AG09319 (cell line): ENCODE measurements at places on chromosomes 6 and 20.

DNA sequence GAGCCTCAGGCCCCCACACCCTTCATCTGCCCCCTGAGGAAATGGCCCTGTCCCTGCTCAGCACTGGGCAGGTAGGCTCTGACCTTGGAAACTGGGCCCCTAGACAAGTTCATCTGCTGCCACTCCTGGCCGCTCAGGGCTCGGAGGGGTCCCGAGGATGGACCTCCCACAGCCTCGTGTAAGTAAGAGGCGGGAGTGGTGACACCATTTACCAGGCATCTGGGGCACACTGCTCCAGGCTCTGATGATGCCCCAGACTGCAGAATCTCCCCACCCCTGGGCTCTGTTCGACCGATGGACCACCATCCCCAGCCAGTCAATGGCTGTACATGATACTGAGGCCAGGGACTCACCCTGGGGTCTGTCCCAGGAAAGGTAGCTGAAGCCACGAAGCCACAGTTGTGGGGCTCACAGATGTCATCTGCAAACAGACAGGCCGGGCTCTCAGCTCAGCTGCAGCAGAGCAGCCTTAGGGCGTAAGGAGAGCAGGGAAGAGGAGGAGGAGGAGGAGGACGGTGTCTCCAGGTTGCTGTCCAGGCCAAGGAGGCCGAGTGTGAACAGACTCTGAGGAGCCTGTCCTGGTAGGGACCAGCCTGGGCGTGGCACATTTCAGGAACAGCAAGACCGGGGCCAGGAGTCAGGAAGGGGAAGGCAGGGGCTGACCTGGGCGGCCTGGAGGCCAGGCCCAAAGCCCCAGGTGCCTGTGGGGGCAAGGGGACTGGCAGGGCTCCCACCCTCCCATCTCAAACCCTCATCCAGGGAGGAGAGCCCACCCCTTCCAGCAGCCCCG lies 300.4 kb downstream of the TAF4 start:
- no peak for DNase-seq

GRCh38 chr6:66926060-66926459 lies 1219.0 kb upstream of the EYS start:
- DNase-seq, result no peak

- peak; percentile 75 for DNase-seq
These were observed 68.9 kb upstream of the FAM184A start for GRCh38 chr6:119147101-119148053.

DNA sequence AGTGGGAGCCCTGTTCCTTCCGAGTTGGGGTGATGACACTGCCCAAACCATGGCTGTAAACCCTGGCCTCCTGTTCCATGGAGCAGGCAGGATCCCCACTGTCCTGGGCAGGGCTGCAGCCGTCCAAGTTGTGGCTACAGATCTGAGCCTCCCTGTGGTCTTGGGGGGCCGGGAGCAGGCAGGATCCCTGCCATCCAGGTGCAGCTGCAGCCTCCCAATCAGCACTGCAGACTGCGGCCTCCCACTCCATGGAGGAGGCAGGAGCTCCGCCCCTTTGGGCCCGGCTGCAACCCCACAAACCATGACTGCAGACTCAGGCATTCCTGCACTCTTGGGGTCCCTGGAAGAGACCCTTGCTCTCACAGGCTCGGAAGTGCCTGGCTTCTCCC lies 872.1 kb upstream of the GJE1 start:
- no peak for DNase-seq

DNA sequence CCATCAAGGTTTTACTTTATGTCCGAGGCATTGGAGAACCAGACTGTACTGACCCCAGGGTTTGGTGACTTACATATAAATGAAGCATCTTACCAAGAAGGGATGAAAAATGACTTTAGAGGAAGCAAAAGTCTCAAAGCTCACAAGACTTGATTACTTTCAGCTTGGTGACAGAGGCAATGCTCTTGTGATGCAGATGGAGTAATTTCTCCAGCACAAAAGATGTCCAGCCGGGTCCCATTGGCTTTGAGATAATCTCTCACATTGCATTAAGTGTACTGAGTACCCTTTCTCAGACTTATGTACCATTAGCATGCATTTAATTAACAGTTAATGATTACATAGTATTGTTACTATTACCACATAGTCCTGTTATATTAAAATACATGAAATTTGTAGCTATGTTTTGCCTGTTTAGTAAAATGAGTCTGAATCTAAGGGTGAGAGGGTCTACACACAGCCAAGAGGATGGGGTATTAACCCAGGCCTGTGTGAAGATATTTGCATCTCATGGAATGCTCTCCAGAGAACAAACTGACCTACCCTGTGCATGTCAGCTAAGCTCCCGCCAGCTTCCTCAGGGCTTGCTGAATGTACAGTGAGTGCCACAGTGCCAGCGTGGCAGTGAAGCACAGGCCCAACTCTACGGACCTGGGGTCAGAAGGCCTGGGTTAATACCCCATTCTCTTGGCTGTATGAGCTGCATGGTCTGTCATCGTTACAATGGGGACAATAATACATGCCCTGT lies 5.6 kb downstream of the HTR1E start:
- DNase-seq, result no peak

DNA sequence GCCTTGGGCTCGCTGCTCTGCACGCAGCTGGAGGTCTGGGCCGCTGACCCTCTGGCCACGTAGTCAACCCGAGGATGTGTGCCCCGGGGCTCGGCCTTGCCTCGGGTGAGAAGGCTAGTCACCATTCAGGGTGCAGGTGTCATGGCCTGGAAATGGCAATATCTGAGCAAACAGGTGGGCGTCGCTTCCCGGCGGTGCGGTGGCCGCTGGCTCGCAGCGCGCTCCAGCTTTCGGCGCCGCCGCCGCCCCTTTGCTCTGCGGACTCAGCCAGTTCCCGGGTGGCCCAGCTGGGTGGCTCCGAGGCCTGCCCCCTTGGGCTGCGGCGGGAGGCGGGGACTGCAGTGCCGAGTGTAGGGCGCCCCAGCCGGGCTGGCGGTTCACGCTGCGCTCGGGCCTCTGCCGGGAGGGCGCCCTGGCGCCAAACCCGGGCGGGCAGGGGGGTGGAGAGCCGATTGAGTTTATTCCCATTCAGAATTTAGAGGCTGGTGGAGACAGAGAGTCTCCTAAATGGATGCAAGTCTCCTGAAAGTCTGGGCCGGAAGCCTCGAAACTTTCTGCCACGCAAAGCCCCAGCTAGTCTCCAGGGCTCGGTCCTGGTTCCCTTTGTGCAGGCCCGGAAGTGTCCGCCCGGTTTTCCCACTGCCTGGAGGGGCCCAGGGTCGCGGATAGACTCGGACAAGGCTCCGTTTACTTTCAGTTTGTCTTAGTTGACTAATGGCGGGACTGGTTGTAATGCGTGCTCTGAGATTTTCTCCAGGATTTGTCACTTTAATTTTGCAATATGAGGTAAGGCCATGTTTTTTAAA lies 11.3 kb upstream of the TFAP2A start:
- no peak for DNase-seq

DNA sequence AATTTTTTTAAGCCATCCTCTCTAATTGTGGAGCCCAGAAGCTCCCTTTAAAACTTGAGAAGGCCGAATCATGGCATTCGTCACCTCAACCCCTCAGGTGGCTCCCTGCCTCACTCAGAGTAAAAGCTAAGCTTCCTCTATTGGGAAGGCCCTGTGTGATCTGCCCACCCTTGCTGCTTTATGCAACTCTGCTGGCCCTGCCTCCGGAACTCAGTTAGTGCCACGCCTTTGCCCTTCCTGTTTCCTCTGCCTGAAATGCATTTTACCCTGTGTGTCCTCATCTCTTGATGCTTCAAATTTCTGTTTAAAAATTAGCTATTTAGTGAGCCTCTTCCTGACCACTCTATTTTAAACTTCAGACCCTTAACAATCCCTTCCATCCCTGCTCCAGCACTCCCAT lies 5.7 kb downstream of the PACRG start:
- DNase-seq, result no peak

DNA sequence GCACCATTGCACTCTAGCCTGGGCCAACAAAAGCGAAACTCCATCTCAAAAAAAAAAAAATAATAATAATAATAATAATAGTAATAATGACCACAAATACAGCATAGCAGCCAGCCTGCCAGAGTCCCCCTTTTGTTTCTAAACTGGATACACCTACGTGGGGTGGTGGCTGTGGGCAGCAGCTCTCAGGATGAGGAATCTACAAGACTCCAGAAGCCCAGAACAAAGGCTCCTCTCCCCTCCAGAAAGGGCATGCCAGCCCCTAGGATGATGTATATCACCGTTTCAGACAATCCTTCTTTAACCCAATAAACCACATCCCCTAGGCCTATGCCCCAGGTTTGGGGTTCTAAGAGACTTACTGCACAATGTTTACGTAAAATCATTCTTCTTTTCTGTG lies 155.9 kb downstream of the QRSL1 start:
- no peak for DNase-seq

- DNase-seq, result no peak
These were observed 245.9 kb upstream of the HSF2 start for GRCh38 chr6:122153557-122153956.

DNA sequence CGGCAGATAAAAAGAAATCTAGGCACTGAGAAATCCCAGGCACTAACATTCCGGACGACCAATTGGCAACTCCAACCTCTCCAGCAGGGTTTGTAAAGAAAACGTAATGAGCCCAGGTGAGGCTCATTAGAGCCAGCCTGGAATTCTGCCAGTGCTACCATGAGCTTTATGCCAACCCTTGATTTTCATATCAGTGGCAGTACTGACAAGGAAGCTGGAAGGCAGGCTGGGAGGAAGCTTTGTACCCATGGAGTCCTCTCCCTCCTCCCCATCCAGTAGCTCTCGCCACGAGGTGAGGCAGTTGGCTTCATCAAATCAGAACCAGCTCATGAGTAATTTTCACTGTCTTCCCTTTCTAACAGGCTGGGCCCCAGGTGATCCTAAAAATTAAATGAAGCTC lies 250.2 kb downstream of the ZNF217 start:
- DNase-seq, result no peak

- no peak for DNase-seq
These were observed 59.0 kb downstream of the ANKRD60 start for GRCh38 chr20:58169450-58169849.

GRCh38 chr6:138159246-138159645 lies 2.5 kb upstream of the ARFGEF3 start:
- DNase-seq, result no peak

DNA sequence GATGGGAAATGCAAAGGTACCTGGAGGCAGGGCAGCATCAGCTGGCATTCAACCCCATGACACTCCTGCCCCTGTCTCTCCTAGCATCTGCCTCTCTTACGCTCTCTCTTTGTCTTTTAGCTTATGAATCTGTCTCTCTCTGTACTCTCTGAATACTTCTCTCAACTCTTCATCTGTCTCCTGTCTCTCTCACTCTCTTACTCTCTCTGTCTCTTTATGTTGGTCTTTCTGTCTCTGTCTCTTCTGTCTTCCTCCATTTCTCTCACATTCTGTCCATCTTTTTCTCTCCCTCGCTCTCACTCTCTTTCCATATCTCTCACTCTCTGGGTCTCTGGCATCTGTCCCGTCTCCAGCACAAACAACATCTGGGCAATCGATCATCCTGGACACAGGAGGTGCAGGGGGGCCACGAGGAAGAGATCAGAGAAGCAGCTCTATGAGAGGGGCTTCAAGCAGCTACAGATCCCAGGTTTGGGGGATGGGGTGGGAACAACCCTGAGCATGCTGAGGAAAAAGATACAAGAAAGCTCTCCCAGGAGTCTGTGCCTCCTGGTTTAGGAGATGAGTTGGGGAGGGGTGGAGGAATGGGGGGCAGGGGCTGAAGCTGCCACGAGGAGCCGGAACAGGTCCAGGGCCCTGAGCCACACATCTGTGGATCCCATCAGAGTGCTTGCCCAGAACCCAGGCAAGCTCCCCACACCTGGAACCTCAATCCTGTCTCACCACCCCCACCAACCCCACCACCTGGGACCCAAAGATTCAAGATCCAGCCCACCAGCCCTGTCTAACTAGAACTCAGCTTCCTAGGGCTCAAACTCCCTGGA lies 2.4 kb downstream of the COL11A2 start:
- no peak for DNase-seq

- DNase-seq, result no peak
These were observed 11.9 kb downstream of the C6orf52 start for GRCh38 chr6:10682355-10682988.

- DNase-seq, result no peak
These were observed 1302.8 kb upstream of the EYS start for GRCh38 chr6:67009818-67010217.

DNA sequence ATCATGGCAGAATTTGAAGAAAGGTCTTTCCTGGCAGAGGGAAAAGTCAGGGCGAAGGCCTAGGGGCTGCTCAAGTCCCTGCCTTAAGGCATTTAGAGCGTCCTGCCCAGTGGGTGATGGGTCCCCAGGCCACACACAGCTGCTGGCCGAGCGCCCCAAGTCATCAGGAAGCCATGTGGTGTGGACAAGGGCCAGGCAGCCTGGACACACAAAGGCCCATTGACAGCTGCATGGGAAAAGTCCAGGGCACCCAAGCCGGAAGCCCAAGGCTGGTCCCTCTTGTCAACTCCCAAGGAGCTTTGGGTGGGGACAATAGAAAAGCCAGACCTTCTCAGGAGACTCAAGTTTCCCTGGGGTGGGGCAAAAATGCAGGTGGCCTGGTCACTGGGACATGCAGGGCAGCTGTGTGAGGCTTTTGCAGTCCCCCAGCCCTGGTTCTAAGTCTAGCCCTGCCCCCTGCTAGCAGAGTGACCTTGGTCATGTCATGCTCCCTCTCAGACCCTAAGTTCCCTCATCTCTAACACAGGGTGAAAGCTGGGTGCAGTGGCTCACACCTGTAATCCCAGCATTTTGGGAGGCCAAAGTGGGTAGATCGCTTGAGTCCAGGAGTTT lies 44.3 kb upstream of the PTGIS start:
- no peak for DNase-seq

DNA sequence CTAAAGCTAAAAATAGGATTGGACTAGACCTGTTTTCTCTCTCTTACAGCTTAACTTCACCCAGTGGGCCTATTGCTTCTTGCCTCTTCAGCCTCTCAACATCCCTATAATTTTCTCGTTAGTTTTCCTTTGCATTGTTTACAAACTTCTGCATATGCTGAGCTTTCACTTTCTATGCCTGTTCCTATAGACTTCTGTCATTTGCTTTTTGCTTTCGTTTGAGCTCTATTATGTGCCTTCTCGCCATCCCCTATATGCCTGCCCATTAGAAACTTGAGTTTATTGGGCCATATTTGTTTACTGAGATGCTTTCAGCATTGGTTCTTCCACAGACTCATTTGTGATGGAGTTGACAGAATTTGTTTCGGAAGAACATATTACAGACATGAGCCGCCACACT lies 40.9 kb downstream of the NCOA7 start:
- no peak for DNase-seq

DNA sequence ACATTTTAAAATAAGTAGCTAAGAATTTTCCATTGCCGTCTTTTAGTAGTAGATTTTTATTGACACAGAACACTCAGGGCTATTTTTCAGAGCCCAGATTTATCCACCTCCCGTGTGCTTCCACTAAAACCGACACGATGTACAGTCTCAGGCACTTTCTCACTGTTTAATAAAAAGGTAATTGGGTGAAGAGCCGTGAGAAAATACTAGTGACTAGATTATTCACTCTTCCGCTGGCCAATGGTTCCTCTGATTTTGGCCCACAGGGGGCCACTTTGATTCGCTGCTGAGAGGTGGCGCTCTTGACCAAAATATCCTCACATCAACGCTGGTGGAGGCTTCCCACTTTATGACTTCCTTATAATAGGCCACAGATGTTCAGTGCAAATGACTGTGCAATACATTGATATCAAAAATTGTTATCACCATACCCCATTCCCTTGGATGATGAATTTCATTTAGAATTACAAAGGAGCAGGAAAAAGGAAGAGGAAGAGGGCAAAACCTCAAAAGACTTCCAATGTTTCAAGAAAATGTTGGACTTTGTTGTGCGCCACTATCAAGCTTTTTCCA lies 12.3 kb upstream of the HDDC2 start:
- no peak for DNase-seq

GRCh38 chr6:49233483-49233882 lies 229.6 kb downstream of the MMUT start:
- no peak for DNase-seq

- no peak for DNase-seq
These were observed 15.8 kb downstream of the RRP36 start for GRCh38 chr6:43037197-43037596.
